ENCODE measurements at places on chromosomes 2 and 18.

DNA sequence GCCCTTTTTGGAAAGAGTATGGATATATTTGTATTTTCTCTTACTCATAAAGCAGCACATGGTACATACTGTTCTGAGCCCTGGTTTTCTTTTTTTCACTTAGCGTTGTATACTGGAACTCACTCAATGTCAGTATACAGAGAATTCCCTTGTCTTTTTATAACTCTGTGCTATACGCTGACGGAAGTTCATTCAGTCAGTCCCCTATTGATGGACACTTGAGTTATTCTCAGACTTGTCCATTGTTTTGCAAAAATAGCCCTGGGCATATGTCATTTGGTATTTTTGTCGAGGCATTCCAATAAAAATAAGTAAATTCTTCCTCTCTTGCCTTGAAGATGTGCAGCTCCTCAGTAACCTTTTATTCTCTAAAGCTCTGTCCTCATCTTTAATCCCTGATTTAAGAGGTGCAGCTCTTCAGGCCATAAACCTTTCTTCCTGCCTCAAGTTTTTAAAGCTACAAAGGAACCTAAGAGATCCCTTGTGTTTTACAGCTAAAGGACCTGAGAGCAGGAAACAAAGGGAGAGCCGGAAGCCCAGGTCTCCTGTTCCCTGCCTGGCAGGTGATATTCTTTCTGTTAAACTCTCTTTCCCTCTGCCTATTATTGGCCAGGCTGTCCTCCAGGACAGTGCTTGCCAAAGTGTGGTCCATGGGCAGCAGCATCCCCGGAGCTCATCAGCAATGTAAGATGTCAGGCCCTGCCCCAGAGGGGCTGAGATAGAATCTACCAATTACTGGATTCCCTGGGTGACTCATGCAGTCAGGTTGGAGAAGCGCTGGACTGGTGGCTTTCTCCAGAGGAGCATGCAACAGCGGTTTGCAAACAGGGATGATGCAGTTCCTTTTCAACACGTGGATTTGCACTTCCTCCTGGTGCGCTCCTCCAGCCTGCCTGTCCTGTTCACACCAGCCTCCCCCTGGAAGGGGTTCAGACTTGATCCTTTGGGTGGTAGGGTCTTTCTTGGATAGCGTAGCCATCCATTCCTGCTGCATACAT lies 158.0 kb downstream of the NEDD4L start:
- no peak for DNase-seq

- DNase-seq: no peak
Measured at GRCh38 chr2:148300544-148300943, 279.7 kb downstream of the MBD5 start.

GRCh38 chr2:3885629-3886628 lies 182.6 kb downstream of the DCDC2C start:
- DNase-seq: no peak

DNA sequence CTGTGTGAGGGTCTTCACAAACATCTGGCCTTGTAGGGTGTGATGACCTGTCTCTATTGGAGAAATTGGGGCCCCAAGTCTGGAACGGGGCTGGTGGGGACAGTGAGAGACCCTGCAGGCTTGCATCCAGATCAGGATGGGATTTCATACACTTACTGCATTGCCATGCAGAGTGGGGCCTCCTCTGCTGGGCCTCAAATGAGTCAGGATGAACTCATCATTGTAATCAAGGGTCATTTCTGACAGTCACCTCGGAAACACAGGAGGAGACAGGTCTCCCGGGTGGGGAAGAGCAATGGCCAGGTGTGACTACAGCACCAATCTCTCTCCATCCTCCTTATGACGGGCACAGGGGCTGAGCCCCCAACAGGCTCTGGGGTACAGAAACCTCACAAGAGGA lies 48.1 kb upstream of the GALR1 start:
- no peak for DNase-seq

DNA sequence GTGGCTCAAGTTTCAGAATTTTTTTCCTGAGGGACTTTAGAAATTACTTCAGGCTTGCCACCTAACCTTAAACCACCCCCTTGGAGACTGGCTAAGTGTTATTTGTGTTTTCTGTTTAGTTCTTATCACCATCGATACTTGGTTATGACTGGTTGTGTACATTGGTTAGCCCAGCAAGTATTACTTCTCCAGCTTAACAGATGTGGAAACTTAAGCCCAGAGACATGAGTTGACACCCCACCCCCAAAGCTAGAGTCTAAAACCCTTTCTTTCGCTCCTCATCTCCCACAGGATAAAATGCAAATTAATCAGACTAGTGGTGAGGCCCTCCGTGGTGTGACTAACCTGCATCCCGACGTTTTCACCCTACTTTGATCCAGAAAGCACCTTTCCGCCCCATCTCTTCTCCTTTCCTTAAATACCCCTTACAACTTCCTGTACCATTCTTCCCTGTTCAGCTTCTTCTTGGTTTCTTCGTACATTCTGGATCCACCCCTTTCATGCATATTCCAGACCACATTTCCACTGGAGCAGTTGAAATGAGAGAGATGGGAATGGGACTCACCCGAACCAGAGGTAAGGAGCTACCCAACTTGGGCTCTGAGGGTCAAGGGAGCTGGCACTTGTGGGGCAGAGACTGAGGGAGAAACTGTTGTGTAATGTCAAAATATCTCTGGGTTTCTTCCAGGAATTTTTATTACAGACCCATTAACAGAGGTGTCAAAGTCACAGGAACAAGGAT lies 819 bp upstream of the MAP3K2 start:
- DNase-seq: no peak

DNA sequence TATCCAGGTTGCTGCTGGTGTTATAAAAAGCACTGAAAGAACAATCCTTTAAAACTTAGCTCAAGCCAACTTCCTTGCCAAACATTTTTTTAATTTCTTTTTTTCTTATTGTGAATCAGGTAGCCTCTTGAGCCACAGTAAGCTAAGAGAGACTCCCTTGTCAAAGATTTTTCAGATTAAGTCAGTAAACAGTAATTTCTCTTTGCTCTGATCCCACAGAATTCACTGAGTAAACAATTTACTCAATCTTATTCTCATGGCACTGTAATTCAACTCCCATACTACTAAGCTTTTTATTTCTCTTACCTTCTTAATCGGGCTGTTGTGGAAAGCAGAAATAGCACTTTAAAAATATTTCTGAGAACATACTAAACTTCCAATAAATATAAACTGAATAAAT lies 82.7 kb downstream of the C2orf74 start:
- no peak for DNase-seq

- no peak for DNase-seq
Measured at GRCh38 chr18:43175257-43175656, 59.8 kb upstream of the RIT2 start.

GRCh38 chr18:55875371-55875901 lies 287.4 kb upstream of the TCF4 start:
- DNase-seq: no peak

DNA sequence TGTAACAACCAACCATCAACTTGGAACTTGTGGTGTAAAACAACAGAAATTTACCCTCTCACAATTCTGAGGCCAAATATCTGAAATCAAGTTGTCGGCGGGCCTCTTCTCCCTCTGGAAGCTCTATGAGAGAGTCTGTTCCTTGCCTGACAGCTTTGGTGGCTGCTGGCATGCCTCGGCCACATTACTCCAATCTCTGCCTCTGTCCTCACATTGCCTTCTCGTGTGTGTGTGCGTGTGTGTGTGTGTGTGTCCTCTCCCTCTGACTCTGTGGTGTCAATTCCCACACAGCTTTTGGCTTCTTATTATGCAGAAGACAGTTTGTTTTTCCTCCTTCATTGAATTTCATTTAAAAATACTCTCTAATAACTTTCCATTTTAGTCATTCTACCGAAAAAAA lies 50.4 kb downstream of the ZDBF2 start:
- no peak for DNase-seq

- DNase-seq: peak; percentile 73
Measured at GRCh38 chr2:134679745-134680144, 39.1 kb downstream of the TMEM163 start.

- DNase-seq: no peak
Measured at GRCh38 chr2:38598991-38599295, 3.8 kb downstream of the HNRNPLL start.

DNA sequence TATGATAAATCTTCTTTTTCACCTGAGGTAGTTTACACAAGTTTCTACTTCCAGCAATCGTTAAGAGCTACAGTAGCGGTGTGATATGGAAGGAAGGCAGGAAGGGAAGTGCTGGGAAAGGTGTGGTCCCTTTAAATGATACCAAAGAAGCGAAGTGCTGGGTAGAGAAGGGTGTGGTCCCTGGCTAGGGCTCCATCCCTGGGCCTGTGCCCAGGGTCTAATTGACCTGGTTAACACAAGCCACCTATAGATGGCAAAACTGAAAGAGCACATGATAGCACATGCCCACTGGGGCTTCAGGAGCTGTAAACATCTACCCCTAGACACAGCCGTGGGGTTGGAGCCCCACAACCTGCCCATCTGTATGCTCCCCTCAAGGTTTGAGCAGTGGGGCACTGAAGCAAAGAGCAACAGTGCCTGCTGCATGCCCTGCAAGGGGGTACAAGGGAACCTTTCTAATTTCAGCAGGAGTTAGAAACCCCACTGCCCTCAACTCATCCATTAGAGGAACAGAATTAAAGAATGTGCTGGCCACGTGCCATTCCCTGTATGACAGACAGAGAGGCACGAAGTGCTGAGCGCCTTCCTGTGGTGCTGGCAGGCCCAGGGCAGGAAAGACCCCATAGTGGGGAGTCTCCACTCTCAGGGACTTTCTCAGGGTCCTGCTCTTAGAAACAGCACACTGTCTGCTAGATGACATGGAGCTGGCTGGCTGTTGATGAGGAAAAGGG lies 153.1 kb upstream of the LMAN1 start:
- DNase-seq: no peak

GRCh38 chr18:25830787-25831186 lies 259.6 kb downstream of the SS18 start:
- no peak for DNase-seq

DNA sequence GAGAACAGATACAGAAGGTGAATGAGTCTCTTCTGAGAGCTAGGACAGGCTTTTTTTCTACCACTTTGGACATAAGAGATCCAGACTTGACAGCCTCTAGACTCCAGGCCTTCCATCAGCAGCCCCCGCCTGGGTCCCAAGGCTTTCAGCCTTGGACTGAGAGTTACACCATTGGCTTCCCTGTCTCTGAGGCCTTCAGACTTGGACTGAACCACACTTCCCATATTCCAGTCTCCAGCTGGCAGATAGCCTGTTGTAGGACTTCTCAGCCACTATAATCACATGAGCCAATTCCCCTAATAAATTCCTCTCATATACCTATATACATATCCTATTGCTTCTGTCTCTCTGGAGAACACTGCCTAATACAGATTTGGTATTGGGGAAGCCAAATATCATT lies 128.2 kb downstream of the MCFD2 start:
- no peak for DNase-seq

DNA sequence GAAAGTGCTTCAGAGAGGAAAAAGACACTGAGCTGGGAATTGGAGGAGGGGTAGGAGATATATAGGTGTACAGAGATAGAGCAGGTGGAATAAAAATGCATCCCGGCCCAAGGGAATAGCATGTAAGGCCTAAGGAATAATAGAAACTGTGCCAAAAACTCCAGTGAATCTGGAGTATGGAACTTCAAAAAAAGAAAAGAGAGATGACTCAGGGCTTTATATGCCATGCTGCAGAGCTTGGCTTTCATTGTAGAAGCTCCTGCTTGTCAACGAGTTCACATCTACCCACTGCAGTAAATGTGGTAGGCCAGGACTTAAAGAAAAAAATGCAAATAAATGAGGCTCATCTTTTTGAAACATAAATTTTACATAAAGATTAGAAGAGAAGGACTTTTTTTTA lies 131.8 kb downstream of the MREG start:
- no peak for DNase-seq

DNA sequence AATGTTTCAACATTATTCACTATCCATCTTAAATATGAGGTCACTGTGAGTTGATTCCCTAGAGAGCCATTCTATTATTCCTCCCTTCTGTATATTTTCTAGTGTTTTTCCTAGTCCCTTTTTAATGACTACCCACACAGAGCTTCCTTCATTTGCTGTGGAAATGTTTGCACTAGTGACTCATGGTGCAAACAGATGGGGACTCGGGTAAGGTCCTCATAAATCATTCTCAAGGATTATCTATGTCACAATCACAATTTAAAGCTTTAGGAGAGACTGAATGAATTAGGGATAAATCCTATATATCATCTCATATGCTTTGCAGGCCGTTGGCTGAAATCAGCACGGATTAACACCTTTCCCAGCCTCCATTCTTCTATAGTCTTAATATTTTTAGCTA lies 159.6 kb downstream of the DCC start:
- DNase-seq: no peak

DNA sequence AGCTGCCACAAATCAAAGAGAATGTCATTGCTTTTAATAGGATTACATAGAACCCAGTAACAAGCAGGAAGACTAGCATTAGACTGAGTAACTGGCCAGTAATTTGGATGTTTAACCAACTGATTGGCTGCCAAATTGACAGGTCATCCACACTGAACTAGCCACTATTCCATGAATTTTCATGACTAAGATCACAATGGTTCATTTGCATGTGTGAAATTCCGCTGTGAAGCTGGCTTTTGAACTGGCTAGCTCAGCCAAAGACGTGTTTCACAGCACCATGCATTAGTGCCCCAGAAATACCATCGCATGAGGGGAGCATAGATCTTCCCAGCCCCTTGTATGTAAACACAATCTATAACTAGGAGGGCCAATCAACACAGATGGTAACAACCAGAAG lies 649.8 kb downstream of the ARHGAP15 start:
- DNase-seq: no peak

DNA sequence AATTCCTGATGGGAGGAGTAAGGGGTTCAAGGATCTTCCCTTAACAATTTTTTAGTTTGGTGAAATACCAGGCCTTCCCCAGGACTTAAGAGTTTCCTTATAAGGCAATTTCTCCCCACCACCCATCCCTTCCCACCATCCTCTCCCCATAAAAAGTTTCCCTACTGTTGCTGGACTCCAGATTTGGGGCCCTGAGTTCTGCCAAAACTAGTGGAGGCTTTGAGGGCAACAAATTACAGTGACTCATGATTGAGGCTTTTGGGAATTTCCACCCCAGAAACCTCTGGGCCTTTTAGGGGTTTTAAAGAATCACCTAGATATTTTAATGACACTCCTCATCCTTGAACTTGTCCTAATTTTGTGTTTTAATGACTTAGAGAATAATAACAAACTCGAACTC lies 14.3 kb upstream of the EN1 start:
- DNase-seq: no peak

DNA sequence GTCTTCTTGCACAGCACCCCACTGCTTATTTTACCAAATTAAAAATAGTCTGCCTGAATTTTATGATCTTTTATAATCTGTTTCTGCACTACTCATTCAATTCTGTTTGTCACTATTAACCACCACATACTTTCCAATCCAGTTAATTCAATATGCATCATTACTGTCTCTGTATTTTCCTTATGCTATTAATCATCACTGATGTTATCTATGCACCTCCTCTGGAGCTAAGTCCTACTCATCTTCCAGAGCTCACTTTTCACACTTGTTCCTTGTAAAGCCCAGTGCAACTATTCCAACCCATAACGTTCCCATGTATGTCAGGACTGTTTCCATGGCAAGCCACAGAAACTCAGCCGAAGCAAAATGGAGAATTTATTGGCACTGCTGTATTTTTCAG lies 713.6 kb downstream of the PLCL1 start:
- no peak for DNase-seq

Measured in naive thymus-derived CD8-positive, alpha-beta T cell (primary cell).